IMR-90 (cell line): ENCODE measurements at places on chromosomes 6 and 20. TPM values are rescaled to one million over a fixed set of nuclear protein-coding genes. Genes with fewer than 3 reads are reported as not detected.

The SLC23A2 gene
- total RNA-seq: 10.2 and 11.1 TPM in 2 replicates

The PGC gene
- total RNA-seq: not detected in 2 replicates

The ANKRD66 gene
- not detected in 2 replicates for total RNA-seq

The SMOC2 gene
- not detected in 2 replicates for total RNA-seq

The RSPO4 gene
- total RNA-seq: not detected in 2 replicates

The POPDC3 gene
- 25.8 and 29.4 TPM in 2 replicates for total RNA-seq
